ENCODE measurements at places on chromosomes 6 and 20.

- no peak for DNase-seq
These were observed 594.7 kb upstream of the ADGRB3 start for GRCh38 chr6:68040312-68040778.

DNA sequence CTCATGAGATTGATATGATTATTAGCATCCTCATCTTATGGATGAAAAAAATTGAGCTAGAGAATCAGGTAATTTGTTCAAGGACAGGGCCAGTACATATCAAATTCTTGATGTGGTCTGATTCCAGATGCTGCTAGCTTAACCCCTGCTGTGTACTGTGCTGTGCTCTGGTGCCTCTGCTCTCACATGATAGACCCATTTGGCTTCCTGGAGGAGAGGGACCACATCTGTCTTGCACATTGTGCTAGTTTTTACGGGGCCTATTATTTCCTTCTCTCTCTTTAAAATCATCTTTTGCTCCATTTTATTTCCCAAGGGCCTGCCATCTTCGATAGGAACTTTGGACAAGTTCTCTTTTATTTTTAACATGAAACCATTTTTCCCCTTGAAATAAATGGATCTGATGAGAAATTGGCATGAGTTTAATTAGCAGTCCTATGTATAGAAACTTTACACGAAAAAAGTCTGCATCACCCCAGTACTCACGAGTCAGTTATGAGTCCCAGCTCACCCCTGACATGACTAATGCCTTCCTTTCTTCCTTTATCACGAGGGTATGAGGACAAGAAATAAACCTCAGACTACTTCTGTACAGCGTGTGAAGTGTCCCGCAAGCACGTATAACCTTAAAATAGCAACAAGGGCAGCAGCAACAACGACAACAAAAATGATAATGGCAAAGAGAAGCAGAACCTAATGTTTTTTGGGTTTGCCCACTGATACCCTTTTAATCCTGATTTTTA lies 26.5 kb downstream of the CD109 start:
- no peak for DNase-seq

DNA sequence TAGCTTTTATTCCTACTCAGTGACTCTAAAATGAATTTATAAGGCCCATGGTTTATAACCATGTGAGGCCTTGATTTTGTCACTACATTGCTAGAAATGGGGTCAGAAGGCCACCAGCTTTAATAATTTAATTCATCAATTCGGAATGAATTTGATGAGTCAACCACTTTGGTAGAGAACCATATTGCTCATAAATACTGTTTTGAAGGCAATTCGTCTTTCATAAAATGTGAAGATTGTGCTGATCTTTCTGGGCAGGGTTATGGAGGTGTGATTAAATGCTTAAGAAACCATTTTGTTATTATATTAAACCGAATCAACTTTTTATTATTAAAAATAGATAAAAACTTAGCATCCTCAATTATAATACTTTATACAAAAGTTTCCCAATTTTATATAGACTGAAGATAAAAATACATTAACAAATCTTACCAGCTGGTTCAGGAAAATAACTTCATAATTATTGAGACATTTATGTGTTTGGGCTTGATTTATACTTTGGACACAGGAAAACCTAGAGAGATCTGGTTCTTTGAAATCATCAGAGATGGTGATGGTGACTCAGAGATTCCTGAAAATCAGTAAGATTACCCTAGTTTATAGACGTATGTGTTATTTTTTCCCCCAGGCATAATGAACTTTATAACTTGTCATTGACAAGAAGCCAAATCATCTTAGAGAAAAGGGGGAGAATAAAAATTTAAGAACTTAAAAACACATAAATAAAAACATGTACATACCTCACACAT lies 10.6 kb downstream of the HCRTR2 start:
- DNase-seq = no peak

- no peak for DNase-seq
These were observed 199.9 kb upstream of the PRDM1 start for GRCh38 chr6:105886066-105886813.

DNA sequence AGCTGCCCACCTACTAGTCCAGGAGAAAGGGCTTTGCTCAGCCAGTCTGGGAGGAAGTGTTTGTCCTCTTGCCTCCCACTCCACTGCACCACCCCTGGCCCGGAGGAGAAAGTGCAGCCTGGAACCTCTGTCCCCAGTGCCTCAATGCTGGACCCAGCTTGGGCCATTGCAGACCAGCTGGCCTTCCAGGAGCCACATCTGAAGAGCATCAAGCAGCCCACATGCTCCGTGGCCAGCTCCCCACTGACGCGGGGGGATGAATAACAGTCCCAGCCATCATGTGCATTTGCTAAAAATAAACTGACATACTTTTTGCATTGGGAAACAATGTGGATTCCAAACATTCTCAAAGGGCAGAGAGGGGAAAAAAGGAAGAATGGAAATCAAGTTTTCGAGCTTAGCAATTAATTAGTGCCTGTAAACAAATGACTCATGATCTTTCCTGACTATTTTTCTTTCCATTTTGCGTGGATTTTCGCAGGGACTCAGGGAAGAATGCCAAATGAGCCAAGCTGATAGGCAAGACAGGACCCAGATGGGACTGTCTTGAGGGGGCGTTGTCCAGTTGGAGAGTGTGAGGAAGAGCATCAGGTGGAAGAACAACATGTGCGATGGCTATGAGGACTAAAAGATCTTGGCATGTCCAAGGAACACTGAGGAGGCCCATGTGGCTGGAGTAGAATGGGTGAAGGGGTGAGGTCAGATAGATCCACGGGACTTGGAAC lies 34.1 kb downstream of the CEBPB start:
- no peak for DNase-seq

- DNase-seq = no peak
These were observed 380.0 kb upstream of the FLRT3 start for GRCh38 chr20:14717134-14717999.
